Temporal lobe (tissue), 4 donors: ENCODE measurements at places on chromosomes 2 and 18. TPM values are rescaled to one million over a fixed set of nuclear protein-coding genes. Genes with fewer than 3 reads are reported as not detected.

Gene ASB18
- not detected for total RNA-seq

Gene ARPC2
- 95.6 TPM for total RNA-seq

Gene CTLA4
- not detected for total RNA-seq

Gene ITGB6
- not detected for total RNA-seq

Gene UPP2
- total RNA-seq: 2.2 TPM

Gene TRIB2
- total RNA-seq: 67.9 TPM

Gene ACADL
- 4.7 TPM for total RNA-seq

Gene IL36RN
- not detected for total RNA-seq

Gene SERTAD2
- total RNA-seq: 7.4 TPM

Gene YPEL5
- total RNA-seq: 90.2 TPM

Gene SLC4A5
- total RNA-seq: 2.7 TPM

Gene HNMT
- total RNA-seq: 34.2 TPM

Gene GPR35
- 0.98 TPM for total RNA-seq

Gene INPP5D
- total RNA-seq: 2.7 TPM

Gene STAT4
- total RNA-seq: 3.0 TPM

Gene YES1
- total RNA-seq: 48.7 TPM

Gene QPCT
- total RNA-seq: 9.6 TPM

Gene BOLL
- not detected for total RNA-seq

Gene MROH2A
- not detected for total RNA-seq

Gene DPP10
- total RNA-seq: 50.9 TPM

Gene IL37
- not detected for total RNA-seq

Gene LPIN2
- 40.1 TPM for total RNA-seq

Gene NOSTRIN
- total RNA-seq: 7.1 TPM

Gene TRIP12
- 148 TPM for total RNA-seq

Gene SESTD1
- 88.8 TPM for total RNA-seq

Gene ABCG8
- 0.74 TPM for total RNA-seq

Gene TMBIM1
- 8.1 TPM for total RNA-seq

Gene DSEL
- 59.0 TPM for total RNA-seq
